ENCODE measurements at places on chromosomes 13 and 19.

GRCh38 chr19:18063463-18063862 lies 23.3 kb downstream of the IL12RB1 start:
- no peak for DNase-seq

DNA sequence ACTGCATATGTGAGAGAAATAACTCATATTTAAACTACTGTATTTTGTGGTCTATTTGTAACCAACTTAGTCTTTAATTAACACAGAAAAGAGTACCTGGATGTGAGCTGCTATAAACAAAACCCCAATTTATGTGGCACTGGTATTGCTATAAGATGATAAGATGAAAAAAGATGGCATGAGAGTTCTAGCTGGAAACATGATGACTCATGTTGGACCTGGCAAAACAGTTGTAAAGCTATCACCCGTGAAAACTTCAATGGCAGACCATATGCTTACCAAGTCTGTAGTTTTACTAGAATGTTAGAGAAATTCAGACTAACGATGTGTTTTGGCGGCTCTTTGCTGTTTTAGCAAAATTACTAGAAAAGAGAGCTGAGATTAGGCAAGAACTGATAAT lies 69.6 kb upstream of the PCDH9 start:
- no peak for DNase-seq

GRCh38 chr13:33435207-33435606 lies 149.7 kb upstream of the STARD13 start:
- DNase-seq, result no peak

GRCh38 chr19:1839658-1840540 lies 8.4 kb downstream of the REXO1 start:
- no peak for DNase-seq

- no peak for DNase-seq
These were observed 26.8 kb upstream of the CYP4F8 start for GRCh38 chr19:15588265-15588664.

DNA sequence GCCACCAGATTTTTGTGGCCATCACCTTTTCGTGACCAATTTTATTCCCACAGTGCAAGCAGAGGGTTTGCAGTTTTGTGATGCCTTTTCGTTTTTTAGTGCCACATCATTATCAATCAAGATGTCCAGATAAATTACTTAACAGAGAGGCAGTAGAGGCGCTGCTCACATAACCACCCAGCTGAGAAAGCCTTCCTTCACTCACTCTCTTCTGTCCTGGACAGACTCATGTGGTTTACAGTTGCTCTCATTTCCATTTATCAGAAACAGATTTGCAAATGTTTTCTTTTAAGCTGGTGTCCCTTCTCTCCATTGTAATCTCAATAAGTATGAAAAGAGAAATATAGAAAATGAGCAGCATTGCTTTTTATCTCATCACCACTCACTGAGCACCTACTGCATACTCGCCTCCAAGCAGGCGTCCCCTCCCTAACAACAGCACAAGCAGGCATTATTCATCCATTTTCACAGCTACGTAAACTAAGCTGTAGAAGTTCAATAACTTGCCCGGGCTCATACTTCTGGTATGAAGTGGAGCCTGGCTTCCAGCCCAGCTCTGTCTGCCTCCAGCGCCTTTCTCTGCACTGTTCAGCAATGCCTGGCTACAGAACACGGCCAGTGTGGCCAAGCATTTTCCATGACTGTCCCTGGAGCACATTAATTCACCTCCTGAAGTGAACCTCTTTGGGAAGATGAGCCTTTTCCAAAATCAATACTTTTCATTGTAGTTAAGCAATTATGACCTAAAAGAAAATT lies 34.6 kb upstream of the KATNAL1 start:
- DNase-seq, result no peak

GRCh38 chr13:24985896-24986295 lies 110.0 kb upstream of the PABPC3 start:
- no peak for DNase-seq

DNA sequence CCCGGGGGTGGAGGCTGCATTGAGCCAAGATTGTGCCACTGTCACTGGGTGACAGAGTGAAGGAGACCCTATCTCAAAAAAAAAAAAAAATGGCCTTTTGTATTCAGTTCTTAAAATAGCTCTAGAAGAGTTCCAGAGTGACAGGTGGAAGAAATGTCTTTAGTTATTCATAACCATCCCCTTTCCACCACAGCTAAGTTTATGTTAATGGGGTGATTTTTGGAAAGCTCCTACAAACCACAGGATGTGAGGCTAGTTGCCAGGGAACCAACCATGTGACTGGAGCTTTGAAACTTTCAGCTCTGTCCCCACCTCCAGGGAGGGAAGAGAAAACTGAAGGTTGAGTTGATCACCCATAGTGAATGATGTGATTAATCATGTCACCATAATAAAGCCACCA lies 6.9 kb downstream of the ZNF490 start:
- no peak for DNase-seq

GRCh38 chr13:75359266-75359665 lies 122.7 kb downstream of the TBC1D4 start:
- DNase-seq, result no peak

Data from activated CD8-positive, alpha-beta memory T cell treated with anti-CD3 and anti-CD28 coated beads for 1 hour (primary cell).